ENCODE measurements at places on chromosomes 7 and 10.
A peak's percentile ranks its signal among the peaks of the same experiment; 100 is the strongest.

DNA sequence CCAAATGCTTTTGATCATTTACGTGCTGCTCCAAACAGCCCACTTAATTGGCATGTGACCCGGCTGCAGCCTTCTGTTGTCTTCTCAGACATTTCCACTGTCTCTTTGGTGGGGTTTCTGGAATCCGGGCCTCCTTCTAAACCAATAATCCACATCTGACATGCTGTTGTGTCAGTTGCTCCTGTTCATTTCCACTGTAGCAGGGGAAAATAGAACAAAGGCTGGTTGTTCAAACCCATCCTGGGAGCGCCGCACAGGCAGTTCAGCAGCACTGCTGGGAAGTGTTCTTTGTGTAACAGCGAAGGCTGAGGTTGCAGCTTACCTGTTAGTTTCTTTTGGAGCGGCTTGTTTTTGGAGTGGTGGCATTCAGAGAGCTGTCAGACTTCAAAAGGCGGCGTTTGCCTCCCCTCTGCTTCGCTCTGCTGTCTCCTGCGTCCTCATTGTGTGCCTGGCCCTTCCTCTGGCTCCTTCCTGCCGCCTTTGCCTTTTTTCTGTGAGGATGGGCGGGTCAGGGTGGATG lies 149.4 kb downstream of the SNX10 start:
- no peak overlapping the region for H3K4me3 ChIP-seq
- H3K4me1 ChIP-seq = peaks cover 15% of the 10 kb centered on the region
- no peak overlapping the region for H3K27ac ChIP-seq

DNA sequence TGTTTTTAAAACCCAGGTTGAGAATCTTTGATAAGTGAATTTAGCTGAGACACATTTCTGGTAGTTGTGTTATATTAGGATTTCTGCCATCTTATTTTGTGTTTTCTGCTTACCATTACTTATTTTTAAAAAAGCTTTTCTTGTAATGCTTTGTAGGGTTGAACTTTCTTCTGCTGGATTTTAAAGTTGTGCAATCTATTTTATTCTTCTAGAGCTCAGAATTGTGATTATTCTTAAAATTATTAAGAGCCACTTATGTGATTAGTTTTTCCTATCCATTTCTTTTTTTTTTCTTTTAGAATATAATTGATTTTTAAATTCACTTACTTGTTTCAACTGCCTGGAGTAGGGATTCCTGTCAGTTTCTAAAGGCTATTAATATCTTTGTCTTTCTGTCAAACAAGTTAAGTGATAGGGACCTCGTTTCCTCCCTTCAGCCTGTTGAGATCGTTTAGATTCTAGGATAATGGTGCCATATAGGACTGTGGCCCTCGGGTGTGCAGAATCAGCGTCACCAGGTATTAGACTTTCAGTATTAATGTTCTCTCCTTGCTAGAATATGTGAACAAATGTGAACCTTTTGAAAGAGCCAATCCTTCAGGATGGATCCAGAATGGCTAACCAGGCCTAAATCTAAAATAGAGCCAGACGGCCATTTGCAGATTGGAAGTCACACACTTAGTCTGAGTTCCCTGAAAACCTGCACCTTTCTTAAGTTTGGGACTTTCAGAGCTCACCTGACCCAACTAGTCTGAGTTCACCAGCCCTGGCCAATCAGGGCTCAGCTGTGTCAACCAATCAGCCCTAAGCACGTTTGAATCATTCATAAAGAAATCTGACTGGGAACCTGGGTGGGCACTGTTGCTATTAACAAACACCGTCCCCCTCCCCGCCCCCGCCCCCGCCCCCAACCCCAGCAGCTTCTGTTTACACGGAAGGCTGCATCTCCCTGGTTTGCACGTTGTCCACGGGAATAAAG lies 26.2 kb downstream of the CUX1 start:
- H3K4me3 ChIP-seq = no peak overlapping the region
- H3K27me3 ChIP-seq = no peaks in the 10 kb centered on the region
- no peak for DNase-seq

DNA sequence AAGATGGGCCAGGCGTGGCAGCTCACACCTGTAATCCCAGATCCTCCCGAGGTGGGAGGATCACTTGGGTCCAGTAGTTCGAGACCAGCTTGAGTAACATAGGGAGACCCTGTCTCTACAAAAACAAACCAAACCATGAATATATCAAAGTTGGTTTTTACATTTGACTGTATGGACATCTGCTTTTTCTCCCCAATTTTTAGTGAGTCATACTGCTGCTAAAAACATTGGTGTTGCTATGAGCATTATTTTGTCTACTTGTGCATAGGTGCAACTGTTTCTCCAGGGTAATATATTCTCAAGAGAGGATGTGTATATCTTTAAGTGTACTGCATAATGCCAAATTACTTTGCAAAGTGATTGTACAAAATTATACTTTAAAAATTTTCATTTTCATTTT lies 769 bp upstream of the TMEM248 start:
- H3K4me1 ChIP-seq = peaks cover 16% of the 10 kb centered on the region
- peaks cover 6% of the 10 kb centered on the region for H3K36me3 ChIP-seq
- no peaks in the 10 kb centered on the region for H3K27me3 ChIP-seq
- no peak for DNase-seq

GRCh38 chr7:66933469-66933868 lies 12.4 kb downstream of the TMEM248 start:
- H3K27ac ChIP-seq = no peak overlapping the region
- H3K4me3 ChIP-seq = no peak overlapping the region

DNA sequence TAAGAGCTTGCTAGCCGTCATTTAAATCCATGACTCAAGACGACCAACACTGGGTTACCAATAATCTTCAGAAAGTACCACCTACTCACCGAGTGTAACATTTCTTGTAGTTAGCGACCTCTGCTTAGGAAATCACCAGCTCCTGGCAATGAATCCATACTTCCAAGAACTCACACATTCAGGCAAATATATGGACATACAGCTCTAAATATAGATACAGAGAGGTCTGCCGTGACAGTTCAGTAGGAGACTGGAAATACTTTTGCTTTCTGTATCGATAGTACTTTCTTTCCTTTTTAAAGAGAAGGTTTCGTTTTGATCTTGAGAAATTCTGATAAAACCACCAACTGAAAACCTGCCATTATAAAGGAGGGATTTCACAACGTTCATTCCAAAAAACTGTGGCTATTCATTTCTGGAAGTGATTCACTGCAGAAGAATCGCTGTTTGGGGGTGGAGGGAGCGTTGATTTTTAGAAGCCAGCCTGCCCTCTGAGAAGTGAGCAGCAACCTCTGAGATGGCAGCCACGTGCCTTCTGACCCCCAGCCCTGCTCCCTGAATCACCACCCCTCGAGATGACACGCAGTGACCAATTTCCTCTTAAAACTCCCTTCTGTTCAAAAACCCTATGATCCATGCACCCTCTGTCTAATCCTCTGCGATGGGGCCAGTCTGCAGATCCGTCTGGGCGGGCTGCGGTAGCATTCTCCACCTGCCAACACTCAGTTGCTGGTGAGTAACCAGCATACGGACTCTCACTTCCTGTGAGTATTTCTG lies 179.0 kb upstream of the KLF14 start:
- H3K4me1 ChIP-seq = peaks cover 29% of the 10 kb centered on the region
- no peaks in the 10 kb centered on the region for H3K36me3 ChIP-seq
- H3K4me3 ChIP-seq = peak overlapping the region; percentile 38
- no peaks in the 10 kb centered on the region for H3K27me3 ChIP-seq
- DNase-seq = no peak
- H3K27ac ChIP-seq = peak overlapping the region; percentile 90

Data from spinal cord (tissue), 10 donors.